Memory B cell (primary cell): ENCODE measurements at places on chromosomes 12 and 14.

DNA sequence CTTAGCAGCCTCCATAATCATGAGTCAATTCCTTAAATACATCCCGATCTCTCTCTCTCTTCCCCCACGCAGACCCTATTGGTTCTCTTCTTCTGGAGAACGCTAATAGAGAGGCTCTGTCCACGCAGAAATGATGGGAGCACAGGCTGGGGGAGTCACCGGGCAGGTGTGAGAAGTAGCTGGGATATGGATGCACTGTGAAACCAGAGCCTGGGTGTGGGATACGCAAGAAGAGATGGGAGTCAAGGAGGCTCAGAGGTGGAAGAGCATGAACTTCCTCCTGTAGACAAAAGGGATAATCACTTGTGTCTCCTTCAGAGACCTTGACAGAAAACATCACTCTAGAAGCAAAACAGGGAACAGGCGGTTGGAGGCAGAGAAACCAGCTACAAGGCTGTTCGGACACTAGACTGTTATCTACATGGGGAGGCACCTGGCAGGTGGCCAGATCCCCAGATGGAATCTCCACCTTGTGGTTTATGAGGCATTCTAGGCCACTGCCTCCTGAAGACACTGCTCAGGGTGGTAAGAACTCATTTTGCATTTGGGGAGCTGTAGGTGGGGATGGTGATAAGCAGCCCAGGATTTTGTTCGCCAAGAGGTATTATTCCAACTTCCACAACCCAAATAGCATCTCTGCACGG is 7.2 kb upstream of the SELPLG start:
- DNase-seq = no peak

DNA sequence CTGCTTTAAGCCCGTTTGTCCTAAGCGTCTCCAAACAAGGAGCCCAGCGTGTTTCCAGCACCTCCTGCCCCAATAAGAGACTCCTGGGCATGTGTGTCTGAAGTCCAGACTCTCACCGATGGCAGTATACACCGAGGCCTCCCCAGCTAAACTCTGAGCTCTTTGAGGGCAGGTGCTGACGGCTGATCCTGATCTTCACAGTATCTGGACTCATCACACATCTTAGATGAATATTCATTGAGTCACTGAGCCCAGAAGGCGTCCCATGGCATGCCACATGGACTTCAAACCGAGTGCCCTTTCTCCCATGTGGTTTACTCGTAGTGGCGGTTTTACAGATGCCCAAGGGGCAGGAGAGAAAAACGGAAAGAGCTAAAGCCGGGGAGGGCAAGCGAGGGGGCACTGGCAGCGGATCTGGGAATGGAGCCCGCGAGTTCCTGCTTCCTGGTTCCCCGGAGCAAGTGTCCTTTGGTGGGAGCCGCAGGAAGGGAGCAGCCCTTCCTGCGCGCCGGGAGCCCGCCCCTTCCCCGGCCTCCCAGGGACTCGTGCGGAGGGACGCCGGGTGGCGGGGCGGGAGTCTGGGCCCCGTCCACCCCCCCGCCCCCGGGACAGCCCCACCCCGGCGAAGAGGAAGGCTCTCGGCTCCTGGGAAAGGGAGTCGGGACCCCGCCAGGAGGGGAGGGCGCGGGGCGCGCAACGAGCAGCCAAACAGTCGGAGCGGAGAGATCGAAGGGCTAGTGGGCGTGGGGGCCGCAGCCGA is 585 bp upstream of the TEAD4 start:
- DNase-seq = no peak

GRCh38 chr12:82176026-82176425 is 182.2 kb downstream of the CCDC59 start:
- no peak for DNase-seq

GRCh38 chr14:73500360-73500759 is 9.6 kb downstream of the RIOX1 start:
- DNase-seq = no peak

GRCh38 chr12:75969768-75970167 is 61.8 kb downstream of the PHLDA1 start:
- no peak for DNase-seq

DNA sequence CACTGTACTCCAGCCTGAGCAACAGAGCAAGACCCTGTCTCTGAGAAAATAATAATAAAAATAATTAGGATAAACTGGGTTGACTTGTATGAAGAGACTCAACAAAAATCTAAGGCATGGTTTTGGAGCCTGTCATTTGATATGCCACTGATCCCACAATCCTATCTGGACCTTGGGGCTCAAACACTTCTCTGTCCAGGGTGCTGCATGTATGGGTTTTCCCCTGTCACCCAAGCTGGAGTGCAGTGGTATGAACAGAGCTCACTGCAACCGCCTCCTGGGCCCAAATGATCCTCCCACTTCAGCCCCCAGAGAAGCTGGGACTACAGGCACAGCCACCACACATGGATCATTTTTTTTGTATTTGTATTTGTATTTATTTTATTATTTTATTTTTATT is 5.3 kb upstream of the VSIG10 start:
- DNase-seq = no peak

DNA sequence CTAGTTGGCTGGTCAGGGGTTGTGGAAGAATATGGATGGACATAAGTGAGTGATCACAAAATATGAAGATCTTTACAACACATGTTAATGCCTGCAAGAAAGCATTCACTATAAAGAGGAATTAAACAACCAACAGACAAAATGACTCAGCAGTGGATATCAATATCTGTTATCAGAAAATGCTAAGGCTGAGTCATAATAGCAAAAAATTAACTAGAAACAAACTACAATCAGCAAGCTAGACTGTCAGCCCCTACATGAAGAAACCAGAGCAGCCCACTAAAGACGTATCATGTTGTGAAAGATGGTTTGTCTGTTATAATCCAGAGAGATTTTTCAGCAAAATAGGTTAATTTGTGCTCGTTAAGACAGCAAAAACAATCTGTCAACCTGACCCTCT is 472.9 kb downstream of the NELL2 start:
- no peak for DNase-seq

GRCh38 chr14:72808564-72808963 is 85.3 kb downstream of the DPF3 start:
- no peak for DNase-seq

DNA sequence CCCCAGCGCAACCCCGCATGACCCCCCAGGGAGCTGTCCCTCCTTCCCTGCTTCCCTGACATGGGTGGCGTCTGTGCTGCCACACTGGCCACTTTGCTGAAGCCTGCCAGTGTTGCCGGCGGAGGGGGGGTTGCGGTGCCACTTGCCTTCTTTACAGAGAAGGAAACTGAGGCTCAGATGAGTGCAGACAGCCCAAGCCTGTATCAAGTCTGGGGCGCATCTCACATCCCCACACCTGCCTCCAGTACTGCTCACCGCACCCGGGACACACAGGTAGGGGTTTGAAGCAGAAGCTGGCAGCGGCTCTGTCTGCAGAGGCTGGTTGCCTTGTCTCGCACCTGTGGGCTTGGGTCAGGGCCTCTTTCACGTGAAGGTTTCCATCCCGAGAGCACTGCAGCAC is 104.7 kb upstream of the RTL1 start:
- no peak for DNase-seq

- no peak for DNase-seq
Measured at GRCh38 chr12:131211340-131211938, 257.7 kb downstream of the ADGRD1 start.

- no peak for DNase-seq
Measured at GRCh38 chr12:75270157-75270556, 60.0 kb downstream of the CAPS2 start.
